ENCODE measurements at places on chromosomes 6 and 20.
A peak's percentile ranks its signal among the peaks of the same experiment; 100 is the strongest.

DNA sequence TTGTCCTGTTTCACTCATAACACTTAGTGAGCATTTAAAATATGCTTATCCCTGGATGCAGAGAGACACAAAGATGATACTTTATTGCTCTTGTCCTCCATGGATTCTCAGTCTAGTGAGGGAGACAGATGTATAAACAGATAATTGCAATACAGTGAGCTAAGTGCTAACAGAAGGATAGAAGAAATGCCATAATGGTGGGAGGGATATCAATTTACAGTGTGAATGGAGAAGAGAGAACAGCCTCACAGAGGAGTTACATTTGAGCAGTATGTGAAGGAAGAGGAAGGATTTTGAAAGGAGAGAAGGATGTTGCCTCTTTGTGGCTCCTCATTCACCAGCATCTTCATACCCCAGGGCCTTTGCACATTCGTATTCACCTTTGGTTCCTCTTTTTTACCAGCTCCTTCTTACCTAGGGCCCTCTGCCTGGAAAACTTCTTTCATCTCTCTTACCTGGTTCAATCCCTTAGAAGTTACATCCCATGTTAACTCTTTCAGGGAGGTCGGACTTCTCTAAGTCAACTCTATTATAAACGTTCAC is 341.7 kb downstream of the PRL start:
- DNase-seq = no peak

DNA sequence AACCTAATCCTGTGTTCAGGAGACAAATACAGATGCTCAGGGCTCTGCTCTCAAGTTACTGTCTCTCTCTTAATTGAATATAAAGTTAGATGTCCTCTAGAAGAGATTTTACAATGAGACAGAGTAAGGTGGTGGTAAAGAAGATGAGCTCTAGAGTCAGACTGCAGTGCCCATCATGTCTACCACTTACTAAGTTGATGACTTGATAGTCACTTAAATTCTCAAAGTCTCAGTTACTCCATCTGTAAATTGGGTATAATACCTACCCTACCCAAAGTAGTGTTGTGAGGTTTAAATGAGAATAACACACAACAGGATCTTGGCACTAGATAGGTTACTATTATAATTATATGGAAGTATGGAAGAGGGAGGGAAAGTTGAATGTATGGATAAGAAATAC is 1.6 kb downstream of the DHX35 start:
- DNase-seq = no peak

DNA sequence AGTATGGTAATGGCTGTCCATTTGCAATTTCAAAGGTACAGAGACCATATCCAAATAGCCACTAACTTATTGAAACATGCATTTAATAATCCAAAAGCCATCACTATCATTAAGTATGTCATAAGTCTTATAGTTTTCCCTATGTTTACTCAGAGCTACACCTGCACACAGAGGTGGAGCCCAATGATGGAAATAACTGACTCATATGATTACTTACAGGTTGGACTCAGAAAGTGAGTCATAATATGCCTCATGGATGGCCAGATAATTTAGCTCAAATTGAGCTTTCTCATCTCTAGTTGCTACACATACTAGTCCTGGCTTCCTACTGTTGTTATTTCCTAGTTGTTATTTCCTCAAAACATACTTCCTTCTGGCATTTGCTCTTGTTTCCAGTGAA is 104.4 kb upstream of the KHDRBS2 start:
- DNase-seq = peak; percentile 59

DNA sequence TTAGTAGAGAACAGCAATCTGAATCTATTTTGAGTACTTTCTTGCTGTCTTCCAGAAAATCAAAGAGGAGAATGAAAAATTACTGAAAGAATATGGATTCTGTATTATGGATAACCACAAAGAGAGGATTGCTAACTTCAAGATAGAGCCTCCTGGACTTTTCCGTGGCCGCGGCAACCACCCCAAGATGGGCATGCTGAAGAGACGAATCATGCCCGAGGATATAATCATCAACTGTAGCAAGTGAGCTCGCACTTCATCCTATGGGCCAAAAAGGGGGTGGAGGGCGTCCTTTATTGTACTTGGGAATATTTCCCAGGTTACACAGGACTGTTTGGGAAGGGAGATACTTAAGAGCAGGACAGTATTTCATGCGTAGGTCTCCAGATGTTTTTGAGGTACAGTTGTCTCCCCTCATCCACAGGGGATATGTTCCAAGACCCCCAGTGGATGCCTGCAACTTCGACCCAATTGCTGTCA is 37.3 kb upstream of the PLCG1 start:
- DNase-seq = no peak

- DNase-seq = no peak
These were observed 318.4 kb upstream of the MOCS1 start for GRCh38 chr6:40252531-40253258.

DNA sequence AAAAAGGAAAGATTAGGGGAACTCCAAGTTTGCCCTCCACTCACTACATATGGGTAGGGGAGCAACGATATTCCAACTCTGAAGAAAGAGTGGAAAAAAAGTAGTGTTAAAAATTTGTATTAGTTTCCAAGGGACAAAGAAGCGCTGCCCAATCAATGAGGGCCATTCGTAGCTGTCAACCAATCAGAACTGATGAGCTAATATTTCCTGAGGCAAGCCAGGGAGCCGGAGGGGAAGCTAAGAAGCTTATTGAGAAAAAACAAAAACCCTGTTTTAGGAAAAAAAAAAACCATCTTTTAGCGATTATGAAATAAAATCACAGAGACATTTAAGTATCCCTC is 59.5 kb downstream of the TRIM38 start:
- peak; percentile 71 for DNase-seq

DNA sequence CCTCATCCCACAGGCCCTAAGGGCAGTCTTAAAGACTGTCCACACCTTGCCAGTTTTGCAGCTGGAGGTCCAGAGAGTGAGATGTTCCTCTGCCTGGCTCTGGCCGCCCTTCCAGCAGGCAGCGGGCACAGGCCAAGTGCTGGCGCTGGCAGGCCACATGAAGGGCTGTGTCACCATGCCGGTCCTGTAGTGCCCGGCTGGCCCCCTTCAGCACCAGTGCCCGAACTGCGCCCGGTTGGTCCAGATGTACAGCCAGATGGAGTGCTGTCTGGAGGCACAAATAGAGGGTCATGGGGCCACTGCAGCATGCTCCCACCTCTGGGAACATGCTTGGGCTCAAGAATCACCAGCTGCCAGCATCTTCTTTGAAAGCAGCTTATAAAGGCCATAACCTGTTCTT is 3.8 kb downstream of the NFKBIE start:
- no peak for DNase-seq

All from epithelial cell of esophagus (primary cell).